ENCODE measurements at places on chromosomes 16 and 17.

DNA sequence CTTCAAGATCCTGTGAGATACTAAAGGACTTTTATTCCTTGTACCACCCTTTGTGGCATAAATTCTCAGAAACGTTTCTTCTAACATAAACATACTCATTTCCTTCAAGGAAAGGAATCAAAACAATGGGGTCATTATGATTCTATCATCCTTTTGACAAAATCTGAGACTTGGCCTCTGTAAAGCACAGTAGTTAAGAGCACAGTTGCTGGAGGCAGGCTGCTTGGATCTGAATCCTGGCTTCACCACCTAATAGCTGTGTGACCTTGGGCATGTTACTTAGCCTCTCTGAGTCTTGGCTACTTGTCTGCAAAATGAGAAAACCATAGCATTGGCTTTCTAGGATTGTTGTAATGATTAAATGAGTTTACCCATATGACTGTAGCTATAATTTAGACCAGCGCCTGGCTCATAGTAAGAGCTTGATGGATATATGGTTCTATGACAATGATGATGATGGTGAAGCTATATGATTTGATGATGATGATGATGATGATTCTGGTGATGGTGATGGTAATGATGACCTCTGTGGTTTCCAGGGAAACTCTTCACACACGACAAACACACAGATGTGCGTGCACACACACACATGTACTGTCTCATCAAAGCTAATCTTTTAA is 6.1 kb upstream of the KRT31 start:
- ATAC-seq: peak; percentile 47

GRCh38 chr16:88194397-88195268 is 188.1 kb upstream of the ZNF469 start:
- ATAC-seq: no peak

DNA sequence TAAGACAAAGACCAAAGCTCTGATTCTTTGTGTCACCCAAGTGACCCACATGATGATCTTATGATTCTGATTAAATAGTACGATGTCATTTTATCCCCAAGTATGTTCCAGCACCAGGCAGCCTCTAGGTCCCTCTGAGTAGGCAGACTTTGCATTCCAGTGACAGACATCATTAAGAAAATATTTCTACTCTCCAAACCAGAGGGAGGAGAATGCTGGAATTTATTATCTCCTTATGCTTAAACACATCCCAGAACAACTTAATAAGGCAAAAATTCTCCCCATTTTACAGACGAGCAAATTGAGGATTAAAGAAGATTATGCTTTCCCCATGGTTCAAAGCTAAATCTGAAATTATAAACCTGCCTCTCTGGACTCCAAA is 192.8 kb upstream of the CDH11 start:
- ATAC-seq: no peak

- peak; percentile 87 for ATAC-seq
Measured at GRCh38 chr16:53091466-53092211, 36.8 kb downstream of the CHD9 start.

- ATAC-seq: no peak
Measured at GRCh38 chr16:11520442-11520841, 66.3 kb downstream of the LITAF start.

GRCh38 chr17:17472333-17472920 is 4.4 kb upstream of the MED9 start:
- ATAC-seq: no peak

GRCh38 chr16:3908951-3909437 is 28.5 kb upstream of the CREBBP start:
- no peak for ATAC-seq

- peak; percentile 43 for ATAC-seq
Measured at GRCh38 chr17:37743875-37744632, 805 bp downstream of the HNF1B start.

DNA sequence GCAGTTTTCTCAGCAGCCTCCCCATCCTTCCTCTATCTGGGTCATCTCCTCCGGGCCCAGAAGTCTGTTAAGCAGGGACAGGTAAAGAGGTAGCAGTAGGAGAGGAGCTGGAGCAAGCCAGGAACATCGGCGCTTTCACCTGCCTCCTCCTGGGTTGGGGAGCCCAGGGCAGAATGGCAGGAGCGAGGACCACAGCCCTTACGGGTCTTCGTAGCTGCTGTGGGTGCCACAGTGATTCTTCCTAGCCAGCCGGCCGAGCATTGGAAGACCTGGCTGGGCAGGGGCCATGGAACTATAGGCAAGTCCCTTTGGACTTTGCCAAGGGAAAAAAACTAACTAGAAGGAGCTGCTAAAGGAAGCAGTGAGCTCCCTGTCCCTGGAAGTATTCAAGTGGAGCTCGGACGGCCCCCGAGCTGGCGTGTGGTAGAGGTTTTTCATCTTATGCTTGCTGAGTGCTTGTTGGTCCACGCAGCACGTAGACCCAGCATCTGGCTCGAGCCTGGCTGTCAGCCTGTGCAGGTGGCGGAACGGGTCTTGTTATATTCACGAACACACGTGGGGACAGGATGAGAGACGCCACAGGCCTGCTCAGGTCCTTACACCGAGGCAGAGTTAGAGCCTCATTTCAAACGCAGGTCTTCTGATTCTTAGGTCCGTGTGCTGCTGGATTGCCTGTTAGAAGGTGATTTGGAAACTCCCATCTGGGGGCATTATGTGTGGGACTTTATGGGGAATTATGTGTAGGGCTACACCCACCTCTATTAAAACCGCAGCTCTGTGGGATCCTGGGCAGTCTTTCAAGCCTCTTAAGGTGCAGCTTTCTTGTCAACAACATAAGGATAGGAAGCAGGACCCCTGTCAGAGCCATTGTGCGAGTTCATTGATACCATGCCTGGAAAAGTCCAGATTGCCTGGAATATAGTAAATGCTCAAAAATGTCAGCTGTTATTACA is 54.8 kb downstream of the OR1D5 start:
- no peak for ATAC-seq

- no peak for ATAC-seq
Measured at GRCh38 chr17:76951375-76951905, 83.2 kb downstream of the MGAT5B start.

DNA sequence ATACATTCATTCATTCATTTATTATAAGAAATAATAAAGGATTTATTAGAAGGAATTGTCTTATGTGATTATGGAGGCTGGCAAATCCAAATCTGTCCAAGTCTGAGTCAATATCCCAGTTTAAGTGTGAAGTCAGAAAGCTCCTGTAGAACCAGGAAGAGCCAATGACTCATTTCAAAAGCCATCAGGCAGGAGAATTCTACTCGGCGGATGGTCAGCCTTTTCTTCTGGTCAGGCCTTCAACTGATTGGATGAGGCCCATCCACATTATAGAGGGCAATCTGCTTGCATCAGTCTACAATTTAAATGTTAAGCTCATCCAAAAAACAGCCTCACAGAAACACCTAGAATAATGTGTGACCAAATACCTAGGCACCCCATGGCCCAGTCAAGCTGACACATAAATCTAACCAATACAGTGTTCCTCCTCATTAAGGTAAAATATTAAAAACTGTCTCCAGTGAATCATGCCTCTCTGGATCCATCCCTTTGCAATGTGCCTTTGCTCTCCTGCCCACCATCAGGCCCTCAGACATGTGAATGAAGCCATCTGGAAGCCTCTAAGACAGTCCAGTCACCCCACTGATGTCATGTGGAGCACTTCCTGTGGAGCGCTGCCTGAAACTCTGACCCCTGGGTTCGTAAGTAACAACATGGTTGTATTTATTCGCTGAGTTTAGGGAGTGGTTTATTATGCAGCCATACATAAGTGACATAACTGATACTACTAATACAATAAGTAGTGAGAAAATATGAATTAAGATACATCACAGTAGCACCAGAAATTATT is 69.2 kb upstream of the WSB1 start:
- ATAC-seq: no peak

DNA sequence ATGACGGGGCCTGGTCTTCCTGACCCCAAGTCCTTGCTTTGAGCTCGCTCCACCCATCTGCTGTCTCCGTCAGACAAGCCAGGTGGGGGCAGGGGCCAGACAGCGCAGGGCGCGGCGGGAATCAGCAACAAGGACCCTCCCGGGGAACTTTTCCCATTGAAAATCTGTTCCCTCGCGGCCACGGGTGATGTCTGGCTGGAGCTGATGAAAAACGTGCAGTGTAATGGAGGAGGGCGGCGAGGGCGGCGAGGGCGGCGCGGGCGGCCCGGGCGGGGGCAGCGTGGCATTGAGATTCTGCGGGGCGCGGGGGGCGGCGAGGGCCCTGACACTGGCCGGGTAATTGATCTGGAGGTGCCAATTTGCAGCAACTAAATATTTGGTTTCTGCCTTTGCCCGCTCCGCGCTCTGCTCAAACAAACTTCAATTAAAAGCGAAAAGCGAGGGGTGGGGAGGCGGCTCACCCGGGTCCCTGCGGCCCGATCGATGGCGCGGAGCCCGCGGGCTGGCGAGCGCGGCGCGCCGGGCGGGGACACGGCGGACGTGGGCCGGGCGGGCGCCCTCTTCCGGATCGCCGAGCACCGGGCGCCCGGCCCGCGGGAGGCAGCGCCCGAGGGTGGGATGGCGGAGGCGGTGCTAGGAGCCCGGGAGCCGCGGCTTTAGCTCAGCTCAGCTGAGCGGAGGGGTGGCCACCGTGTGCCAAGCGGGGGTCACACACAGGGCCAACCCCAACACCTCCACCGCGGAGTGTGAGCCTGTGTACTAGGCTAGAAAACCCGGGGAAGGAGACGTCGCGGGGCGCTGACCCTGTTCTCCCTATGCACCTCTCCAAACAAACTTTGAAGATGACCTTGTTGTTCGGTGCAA is 32.4 kb downstream of the DCAKD start:
- ATAC-seq: peak; percentile 76

- ATAC-seq: peak; percentile 79
Measured at GRCh38 chr17:8016632-8017424, 14.4 kb downstream of the GUCY2D start.
